Myocyte (in vitro differentiated cells): ENCODE measurements at places on chromosomes 3 and 15. TPM values are rescaled to one million over a fixed set of nuclear protein-coding genes. Genes with fewer than 3 reads are reported as not detected.

ARGFX gene
- not detected in 2 replicates for total RNA-seq

DNA sequence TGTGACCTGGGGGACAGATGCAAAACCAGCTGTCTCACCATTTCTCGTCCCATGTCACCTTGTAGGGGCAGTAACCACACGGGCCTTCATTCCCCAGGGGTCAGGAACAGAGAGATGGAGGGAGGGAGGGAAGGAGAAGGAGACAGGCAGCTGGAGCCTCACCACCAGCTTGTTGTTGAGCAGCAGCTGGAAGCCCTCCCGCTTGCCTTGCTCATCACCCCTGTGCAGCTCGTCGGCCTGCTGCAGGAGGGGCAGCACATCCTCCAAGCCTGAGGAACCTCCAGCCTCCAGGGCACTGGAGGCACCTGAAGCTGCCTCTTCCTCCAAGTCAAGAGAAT is 10.3 kb downstream of the RMDN3 start:
- peak; percentile 43 for DNase-seq

DNA sequence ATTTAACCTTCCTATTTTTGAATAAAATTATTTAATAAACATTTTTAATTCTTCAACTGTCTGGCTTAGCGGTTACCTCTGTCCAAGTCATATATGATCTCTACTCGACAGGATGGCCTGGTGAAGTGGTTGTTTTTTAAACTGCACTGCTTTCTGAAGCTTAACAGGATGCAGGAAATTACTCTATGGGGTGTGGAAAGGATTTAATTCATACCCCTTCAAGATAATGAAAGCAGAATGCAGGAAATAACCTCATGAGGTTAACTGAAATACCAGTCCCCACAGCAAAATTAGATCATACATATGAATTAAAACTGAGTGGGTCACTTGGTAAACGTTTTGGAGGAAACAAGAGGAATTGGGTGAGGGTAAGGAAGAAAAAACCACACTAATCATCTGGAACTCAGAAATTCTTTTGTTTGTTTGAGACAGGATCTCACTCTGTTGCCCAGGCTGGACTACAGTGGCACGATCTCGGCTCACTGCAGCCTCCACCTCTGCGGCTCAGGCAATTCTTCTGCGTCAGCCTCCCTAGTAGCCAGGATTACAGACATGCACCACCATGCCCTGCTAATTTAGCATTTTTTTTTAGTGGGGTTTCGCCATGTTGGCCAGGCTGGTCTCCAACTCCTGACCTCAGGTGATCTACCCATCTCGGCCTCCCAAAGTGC is 50.1 kb downstream of the LYSMD4 start:
- no peak for DNase-seq

DNA sequence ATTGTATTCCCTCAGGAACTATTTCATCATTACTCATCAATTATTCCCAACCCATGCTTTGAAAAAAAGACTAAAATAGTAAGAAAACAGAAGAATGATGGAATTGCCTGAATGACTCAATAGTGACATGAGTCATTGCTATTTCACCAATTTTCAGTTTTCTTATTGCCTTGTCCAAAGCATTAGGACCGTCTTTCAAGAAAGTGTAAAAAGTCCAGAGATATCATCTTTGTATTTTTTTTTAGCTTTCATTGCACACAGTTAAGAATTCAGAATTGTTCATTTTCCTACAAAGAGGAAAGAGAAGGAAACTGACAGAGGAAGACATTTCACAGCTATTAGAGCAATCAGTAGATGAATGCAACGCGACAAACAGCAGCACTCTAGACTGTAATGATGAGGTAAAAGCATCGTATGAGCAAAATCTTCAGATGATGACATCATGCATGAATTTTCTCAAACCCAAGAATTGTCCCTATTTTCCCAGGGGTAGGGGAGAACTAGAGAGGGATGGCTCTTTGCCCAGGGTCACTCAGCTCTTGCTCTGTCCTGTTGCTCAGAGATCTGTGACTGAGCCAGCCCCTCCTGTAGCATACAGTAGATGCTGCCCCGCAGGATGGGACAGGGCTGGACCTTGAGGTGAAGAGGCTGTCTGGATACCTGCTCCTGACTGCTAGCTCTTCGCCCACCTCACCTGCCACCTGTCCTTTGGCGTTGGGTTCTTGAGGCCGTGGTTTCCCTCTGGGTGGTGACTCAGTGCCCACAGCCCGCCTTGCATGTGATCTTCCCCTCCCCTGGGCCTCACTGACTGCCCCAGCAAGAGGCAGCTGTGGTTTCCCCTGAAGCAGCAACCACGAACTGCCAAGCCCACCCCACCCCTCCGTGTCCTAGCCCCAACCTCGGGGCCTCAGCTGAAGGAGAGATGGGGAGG is 84.8 kb downstream of the PPCDC start:
- DNase-seq: peak; percentile 88

DNA sequence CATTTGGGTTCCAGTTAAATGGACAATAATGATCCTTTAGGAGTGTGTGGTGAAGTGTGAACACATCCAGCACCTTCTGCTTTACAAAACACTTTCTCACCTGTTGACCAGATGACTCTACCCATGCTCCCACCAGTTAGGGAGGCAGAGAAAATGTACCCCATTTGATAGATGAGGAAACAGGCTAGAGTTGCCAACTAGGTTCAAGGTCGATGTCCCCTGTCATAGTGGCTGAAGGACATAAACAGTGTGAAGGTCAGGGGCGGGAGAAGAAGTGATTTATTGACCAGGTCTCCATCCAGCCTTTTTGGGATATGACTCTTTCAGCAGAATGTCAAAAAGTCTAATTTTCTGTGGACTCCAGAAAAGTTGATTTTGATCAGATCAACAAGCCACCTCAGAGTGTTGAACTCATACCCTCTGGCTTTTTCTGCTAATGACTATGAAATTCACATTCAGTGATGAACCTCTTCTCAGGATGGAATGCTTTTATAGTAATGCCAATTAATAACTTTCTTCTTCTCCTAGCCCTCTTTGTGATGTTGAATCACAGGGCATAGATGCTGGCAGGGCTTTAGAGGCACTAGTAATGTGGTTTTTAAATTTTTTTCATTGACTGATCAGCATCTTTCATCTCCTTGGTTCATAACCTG is 57.5 kb downstream of the CPN2 start:
- DNase-seq: no peak

DNA sequence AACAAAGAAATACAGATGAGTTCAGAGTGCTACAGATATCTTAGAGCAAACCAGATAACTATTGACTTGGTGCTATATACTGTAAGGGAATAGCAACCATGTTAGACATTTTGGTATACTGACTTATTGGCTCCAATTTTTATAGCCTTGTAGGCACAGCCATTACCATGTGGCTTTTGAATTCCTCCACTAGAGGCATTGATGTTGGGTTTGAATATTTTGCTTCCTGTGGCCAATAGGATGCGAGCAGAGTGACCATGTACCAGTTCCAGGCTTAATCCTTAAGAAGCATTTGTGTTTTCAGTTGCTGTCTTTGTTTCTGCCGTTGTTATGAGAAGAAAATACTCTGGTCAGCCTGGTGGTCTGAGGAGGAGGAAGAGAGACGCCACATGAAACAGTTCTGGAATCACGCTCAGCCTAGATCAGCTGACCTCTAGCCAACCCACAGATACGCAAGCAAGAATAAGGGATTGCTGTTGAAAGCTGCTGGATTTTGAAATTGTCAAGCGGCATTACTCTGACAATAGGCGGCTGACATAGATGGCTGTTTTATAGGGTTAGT is 109.4 kb upstream of the TNIK start:
- DNase-seq: no peak

GRCh38 chr15:70250208-70251201 is 152.8 kb upstream of the TLE3 start:
- DNase-seq: no peak

DNA sequence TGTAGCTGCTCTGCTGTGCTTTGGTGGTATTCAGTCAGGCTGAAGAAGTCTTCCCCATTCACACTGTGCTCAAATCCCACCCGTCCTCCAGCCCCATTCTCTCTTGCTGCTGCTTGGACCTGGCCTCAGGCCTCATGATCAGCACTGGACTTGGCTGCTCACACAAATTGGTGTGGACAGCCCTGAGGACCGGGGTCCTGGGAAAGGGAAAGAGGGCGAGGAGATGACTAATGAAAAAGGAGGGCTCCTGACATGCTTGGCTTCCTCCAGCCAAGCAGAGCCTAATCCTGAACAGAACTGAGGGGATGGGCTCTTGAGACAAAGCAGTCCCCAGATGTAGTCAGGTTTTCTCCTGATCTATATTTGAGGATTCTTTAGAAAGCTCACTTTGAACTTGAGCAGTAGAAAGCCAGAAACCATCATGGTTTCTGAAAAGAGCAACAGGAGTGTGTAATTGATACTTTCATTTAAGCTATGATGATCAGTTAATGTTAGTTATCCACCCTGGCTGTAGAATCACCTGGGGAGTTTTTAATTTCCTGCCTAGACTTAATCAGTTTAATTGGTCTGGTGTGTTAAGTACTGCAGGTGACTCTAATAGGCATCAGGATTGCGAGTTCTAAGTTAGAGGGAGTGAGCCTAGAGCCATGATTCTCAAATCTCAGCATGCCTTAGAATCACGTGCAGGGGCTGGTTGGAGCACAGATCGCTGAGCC is 79.4 kb upstream of the THBS1 start:
- no peak for DNase-seq

DNA sequence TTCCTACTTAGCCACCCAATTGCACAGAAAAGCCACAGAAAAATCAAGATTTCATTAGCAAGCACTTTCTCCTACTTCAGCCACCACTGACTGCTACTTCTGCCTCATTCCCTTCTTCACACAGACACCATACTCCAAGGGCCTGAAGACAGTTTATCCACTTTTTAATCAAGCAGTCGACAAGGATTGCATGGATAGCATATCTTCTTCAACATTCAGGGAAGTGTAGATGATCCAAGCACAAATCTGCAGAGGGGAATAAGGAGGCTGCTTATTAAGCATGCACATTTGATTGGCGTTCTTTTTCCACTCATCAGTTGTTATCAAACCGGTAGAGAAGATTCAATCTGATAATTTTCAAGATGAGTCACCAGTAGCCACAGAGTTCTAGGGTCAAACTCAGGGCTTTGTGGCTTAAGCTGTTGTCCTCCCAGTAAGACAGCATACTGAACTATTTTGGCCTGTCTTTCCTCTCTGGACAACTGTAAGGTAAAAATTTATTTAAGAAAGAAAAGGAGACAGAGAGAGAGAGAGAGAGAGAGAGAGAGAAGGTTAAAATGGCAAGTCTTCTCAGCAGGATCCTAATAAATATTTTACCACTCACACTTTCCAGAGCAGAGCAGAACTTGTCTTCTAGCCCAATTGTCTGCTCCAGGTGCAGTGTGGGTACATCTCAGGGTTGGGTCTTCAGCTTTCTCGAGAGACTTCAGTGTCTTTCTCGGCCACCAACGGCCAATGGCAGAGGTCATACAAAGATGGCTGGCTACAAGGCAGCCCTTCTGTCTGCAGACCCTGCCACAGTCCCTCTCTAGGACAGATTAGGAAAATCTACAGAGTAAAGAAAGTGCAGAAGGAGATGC is 80.6 kb upstream of the BHLHE40 start:
- peak; percentile 40 for DNase-seq

DNA sequence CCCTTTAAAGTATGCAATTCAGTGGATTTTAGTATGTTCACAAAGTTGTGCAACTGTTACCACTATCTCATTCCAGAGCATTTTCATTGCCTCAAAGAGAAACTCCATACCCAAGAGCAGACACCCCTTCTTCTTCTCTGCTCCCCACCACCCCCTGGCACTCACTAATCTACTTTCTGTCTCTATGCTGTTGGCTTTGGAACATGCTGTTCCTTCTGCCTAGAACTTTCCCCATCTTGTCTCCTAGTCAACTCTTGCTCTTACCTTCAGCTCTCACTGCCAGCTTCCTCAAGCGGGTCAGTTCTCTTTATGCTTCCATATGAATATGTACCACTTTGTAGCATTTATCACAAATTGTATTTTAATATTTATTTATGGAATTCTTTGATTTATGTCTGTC is 50.1 kb downstream of the TYRO3 start:
- DNase-seq: no peak
